Suppressor macrophage treated with lipopolysaccharide for 4 hours (primary cell): ENCODE measurements at places on chromosomes 16 and 17.

DNA sequence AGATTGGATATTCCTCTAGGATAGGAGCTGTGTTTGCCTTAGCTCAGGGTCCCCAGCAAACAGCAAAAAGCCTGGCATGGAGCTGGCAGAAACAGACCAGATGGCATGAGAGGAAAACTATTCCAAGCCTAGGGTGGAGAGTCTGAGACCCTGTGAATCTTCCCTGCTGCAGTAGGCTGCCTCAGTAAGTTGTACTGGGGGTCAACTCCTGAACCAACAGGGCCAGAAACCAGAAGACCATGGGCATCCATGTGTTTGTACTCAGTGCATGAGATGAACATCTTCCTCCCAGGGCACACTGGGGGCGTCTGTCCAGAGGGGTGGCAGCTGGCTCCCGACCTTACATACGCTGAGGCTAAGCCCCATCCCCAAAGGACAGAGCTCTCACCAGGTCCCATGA, 214.4 kb downstream of the C16orf78 start:
- DNase-seq = no peak

DNA sequence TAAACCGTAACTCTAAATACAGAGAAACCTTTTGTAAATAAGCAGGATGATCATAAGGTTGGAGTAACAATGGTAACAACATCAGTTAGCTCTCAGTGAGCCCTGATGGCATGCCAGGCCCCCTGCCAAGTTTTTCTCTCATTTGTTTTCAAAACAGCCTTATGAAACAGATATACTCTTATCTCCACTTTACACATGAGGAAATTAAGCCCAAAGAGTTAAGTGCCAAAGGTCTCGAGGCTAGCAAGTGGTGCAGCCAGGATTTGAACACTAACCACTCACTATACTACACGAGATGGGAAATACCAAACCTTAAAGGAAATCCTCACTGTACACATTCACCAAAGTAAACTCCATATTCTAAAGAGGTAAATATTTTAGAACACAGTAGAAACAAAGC, 15.0 kb downstream of the USP31 start:
- DNase-seq = no peak

- DNase-seq = peak; percentile 43
Measured at GRCh38 chr17:73645050-73645871, 1.0 kb upstream of the SDK2 start.

GRCh38 chr16:23398987-23399805, 53.8 kb downstream of the COG7 start:
- DNase-seq = no peak

GRCh38 chr17:78734793-78735641, 47.1 kb downstream of the CYTH1 start:
- peak; percentile 35 for DNase-seq

DNA sequence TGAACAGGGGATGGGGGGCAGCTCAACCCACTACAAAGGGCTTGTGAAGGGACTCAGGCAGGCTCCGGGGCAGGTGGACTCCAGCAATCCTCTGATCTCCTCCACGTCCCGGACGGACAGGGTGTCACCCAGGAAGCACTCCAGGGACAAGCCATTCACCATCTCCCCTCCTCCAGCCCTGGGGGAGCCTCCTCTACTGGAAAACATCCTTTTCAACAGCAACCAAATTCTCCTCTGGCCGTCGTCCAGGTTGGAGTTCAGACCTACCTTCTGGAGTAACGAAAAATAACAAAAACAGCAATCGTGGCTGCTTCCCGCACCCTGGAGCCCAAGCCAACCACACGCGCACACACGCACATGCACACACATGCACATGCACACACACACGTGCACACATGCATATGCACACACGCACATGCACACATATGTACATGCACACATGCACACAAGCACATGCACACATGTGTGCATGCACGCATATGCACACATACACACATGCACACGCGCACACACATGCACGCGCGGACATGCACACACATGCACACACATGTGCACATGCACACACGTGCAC, 8.9 kb upstream of the RBFOX3 start:
- no peak for DNase-seq

DNA sequence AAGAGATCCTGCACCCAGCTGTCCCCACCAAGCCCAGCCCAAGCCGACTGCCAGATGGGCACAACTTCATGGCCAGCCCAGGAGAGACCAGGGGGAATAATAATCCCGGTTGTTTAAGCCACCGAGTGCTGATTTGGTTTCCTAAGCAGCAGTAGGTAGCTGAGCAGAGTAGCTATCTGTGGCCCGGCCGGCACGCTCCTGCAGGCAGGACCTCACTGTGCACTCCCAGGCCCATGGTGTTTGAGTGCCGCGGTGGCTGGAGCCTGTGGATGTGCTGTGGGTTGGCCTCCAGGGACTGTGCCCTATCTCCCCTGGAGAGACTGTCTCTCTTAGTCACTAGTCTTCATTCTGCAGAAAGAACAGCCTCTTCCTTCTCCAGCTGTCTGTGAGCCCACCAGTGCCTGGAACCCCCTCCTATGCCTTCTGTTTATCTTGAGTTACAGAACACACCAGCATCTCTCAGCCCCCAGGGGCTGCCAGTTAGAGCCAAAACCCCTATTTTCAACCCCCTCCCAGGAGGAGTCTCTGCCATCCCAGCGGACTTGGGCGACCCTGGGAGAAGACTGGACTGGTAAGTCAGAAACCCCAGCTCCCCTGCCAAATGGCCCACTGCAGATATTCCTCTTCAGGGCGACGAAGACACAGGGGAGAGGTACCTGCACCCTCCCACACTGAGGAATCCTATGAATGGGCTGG, 152.0 kb downstream of the SDK2 start:
- DNase-seq = no peak

- peak; percentile 16 for DNase-seq
Measured at GRCh38 chr17:38590988-38591758, 14.6 kb downstream of the SRCIN1 start.

GRCh38 chr16:15785386-15786059, 71.3 kb downstream of the MYH11 start:
- no peak for DNase-seq

GRCh38 chr17:28133562-28133970, 91.1 kb downstream of the NLK start:
- DNase-seq = no peak

GRCh38 chr16:70496513-70496912, 26.8 kb downstream of the COG4 start:
- no peak for DNase-seq

DNA sequence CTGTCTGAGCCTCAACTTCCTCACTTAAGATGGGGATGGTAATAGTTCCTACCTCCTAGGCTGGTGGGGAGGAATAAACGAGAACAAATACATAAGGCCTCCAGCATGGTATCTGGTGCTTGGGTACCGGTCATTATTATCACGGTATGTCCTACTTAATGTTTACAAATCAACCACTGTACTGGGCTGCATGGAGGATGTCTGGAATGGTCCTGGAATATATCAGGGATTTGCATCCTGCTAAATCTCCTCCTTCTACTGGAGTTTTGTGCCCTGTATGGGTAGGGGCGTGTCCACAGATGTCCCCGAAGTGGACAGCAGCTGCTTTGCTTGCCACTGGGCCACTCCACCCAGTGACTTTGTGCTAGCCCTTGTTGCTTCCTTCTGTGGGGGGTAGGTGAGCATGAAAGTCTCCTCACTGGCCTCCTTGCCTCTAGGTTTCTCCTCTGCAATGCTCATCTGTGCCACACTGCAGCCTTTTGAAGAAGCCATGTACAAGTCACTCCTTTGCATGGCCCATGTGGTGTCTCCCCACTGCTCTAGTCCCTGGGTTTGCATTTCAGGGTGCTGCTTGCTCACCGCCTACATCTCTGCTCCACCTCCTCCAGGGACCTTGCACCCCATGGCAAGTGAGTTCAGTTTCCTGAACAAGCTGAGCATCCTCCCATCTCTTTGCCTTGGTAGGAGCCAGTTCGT, 2.2 kb upstream of the CMIP start:
- no peak for DNase-seq

DNA sequence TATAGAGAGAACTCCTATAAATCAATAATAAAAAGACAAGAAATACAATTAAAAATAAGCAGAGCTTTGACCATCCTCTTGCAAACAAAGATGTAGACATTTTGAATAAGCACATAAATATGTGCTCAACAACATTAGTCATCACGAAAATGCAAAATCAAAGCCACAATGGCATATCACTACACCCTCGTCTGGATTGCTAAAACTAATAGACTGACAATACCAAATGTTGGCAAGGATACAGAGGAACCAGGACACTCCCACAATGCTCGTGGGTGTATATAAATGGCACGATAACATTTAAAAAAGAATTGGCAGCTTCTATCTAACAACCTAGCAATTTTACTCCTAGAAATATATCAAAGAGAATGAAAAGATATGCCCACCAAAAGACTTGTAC, 530.8 kb downstream of the HAPSTR1 start:
- DNase-seq = no peak

DNA sequence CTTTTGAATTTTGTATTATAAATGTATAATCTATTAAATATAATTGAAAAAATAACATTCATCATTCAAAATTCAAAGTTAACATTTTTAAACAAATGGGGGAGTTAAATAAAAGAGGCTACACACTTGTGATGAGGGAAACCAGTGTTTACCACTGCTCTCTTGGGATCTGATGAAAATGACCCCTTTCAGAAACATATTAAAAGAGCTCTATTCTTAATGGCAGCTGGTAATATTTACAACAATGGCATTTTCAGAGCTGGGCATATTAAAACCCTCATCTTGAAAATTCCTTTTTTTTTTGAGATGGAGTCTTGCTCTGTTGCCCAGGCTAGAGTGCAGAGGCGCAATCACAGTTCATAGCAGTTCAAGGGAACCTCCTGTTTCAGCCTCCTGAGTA, 19.3 kb upstream of the FLCN start:
- no peak for DNase-seq

DNA sequence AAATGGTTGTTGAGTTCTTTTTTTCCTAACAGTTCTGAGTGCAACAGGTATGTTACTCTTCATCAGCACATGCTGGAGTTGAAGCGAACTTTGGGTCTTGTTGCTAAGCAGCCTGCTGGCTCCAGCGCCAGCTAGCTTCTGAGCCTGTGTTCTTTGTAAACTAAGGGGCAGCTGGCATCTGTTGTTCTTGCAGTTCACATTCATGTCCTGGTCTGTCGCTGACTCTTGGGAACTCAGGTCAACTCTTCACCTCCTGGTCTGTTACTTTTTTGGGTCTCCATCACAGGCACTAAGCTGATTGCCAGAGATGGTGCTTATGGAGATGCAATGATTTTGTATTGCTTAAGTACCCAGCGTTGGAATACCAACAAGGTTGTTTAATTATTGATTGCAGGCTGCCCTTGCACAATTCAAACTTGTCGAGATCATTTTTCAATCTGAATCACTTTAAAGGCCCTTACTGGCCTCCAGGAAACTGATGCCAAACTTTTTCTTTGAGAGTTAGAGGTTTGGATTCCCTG, 40.9 kb downstream of the USP10 start:
- no peak for DNase-seq

DNA sequence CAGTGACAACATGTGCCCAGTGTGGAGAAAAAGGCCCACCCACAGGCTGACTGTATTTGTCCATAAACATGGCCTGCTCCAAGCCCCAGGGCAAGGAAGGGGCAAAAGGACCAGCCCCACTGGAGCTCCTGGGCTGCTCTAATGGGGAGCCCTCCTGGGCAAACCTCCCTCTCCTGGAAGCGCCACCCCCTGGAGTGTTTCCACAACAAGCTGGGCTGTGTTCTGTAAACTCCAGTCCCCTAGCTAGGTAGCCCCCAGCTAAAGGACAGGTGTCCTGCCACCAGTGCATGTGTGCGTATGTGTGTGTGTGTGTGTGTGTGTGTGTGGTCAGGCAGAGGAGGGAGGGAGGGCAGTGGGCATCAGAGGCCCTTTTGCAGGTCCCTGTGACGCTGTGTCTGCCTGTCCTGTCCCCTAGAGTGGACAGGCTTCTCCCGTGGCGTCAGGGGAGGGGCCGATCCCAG, 11.3 kb upstream of the STAC2 start:
- no peak for DNase-seq

- peak; percentile 39 for DNase-seq
Measured at GRCh38 chr17:76076765-76077583, 2.0 kb upstream of the ZACN start.

DNA sequence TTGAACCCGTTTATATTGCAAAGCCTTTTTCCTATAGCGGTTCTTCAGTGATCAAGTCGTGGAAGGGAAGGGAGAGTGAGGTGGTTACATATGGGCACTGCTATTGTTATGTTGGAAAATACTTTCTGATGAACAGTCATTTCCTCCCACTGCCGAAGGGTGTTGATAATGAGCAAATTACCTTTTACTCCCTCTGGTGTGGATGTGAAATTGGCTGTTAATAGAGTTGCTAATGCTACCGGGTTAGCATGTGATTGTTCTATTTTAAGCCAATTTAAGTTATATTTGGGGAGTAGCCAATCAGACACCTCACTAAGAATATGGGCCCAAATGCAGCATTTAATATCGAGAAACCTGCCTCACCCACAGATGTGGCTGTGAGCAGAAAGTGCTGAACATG, 15.6 kb upstream of the PMFBP1 start:
- no peak for DNase-seq

DNA sequence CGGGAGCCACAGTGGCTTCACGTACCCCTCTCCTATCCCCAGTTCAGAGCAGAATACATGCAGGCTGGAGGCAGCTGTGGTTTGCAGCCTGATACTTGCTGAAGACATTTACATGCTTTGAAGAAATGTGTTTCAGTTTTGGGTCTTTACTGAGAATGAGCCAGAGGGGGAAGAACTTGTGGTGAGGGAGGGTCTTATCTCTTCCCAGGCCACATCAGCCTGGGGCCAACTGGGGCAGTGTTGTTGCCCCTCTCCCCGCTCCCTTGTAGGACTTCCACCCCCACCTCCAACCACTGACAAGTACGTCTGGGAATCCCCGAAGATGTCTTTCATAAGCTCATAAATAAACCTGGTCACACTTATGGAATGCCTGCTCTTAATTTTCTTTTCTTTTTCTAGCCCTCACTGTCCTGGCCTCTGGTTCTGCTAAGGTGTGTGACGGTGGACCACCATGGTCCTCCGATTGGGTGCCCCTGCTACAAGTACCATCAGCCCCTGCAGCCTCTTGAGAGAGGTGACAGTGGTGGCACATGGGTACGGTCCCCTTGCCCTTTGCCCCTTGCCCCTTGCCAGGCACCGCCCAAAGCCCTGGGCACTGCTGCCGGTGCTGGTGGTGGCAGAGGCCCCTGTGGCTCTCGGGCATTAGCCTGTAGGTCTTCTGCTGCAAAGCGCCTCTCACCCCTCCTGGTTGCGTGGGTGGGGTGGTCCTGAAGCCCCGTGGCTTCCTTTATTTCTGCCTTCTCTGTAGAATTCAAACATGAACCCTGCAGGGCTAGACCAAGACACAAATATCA, 144.8 kb upstream of the RPH3AL start:
- DNase-seq = no peak

GRCh38 chr17:8031261-8031661, 7.6 kb upstream of the ALOX15B start:
- DNase-seq = no peak
